HT-29 (cell line): ENCODE measurements at places on chromosomes 7 and 10.

- DNase-seq = peak; percentile 83
These were observed 254.6 kb downstream of the TFEC start for GRCh38 chr7:115775981-115776380.

- DNase-seq = no peak
These were observed 286.4 kb downstream of the ARHGAP12 start for GRCh38 chr10:31642281-31642680.

GRCh38 chr10:45418417-45418848, 44.4 kb downstream of the ALOX5 start:
- DNase-seq = no peak

GRCh38 chr7:44057181-44057848, 8.1 kb downstream of the PGAM2 start:
- no peak for DNase-seq

GRCh38 chr10:113494761-113495160, 58.1 kb upstream of the HABP2 start:
- no peak for DNase-seq

DNA sequence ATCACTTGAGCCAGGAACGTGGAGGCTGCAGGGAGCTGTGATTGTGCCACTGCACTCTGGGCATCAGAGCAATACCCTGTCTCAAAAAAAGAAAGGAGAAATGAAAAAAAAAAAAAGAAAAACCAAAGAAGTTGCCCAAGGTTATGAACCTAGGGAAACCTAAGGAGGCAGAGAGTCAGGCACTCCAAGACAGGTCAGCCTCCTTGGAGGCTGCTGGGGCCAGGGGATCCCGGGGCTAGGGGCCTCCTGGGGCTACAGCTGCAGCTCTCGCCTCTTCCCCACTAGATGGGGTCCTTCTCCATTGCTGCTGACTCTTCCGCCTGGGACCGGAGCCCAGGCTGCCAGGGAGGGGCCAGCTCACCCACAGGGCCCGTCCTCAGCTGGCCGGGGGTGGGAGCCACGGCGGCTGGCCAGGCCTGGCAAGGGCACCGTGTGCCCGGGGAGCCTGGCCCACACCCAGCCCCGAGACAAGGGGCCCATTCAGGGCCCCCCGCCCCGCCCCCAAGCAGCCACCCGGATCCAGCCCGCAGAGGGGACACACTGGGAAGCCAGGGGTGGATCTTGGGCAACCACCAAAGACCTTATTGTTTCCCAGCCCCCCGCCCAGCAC, 1.7 kb upstream of the SPACDR start:
- peak; percentile 77 for DNase-seq

DNA sequence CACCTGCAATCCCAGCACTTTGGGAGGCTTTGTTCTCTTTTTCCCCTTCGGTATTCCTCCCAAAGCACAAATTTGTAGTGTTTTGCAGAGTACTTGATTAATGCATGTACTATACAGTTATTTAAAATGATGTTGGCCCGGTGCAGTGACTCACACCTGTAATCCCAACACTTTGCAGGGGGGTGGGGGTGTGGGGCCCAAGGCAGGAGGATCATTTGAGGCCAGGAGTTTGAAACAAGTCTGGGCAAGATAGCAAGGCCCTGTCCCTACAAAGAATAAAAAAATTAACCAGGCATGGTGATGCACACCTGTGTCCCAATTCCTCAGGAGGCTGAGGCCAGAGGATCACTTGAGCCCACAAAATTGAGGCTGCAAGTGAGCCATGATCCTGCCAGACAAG, 26.8 kb upstream of the FOXK1 start:
- no peak for DNase-seq
